NCI-H187 (cell line): ENCODE measurements at places on chromosomes 11 and 22.

- no peak for DNase-seq
Measured at GRCh38 chr11:17298302-17298701, 21.8 kb downstream of the NUCB2 start.

DNA sequence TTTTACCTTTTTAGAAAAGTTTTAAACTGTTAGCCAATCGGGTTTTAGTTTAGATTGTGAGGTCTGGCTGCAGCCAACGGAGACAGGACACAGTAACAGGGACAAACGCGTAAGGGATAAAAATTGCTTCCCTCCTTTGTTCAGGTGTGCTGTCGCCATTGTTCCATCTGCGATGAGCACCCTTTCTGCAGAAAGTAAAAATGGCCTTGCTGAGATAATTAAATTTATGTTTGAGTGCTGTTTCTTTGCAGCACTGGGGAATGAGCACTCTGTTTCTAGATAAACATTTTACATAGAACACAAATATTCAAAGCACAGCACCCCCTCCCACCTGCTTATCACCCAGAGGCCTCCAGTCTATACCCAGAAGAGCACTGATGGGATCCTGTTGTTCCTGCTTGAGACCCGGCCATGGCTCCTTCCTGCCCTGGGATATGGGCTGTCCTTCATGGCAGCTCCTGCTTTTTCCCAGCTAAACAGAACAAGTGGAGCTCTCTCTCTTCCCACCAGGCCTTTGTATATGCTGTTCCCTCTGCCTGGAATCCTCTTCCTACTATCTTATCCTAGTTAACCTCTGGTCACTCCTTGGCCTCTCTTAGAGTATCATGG, 34.3 kb upstream of the CELSR1 start:
- DNase-seq, result no peak

GRCh38 chr11:77346906-77347603, 45.6 kb upstream of the GDPD4 start:
- no peak for DNase-seq

GRCh38 chr11:31106968-31107576, 262.5 kb downstream of the DCDC1 start:
- peak; percentile 23 for DNase-seq

GRCh38 chr22:31957970-31958594, 13.7 kb downstream of the YWHAH start:
- no peak for DNase-seq

GRCh38 chr11:80718611-80719291, 1277.9 kb upstream of the TENM4 start:
- no peak for DNase-seq

- DNase-seq, result no peak
Measured at GRCh38 chr11:134020598-134020997, 48.3 kb upstream of the JAM3 start.

GRCh38 chr11:27395556-27396258, 32.7 kb upstream of the CCDC34 start:
- no peak for DNase-seq

GRCh38 chr22:49976439-49977175, 16.0 kb downstream of the PIM3 start:
- DNase-seq, result no peak

DNA sequence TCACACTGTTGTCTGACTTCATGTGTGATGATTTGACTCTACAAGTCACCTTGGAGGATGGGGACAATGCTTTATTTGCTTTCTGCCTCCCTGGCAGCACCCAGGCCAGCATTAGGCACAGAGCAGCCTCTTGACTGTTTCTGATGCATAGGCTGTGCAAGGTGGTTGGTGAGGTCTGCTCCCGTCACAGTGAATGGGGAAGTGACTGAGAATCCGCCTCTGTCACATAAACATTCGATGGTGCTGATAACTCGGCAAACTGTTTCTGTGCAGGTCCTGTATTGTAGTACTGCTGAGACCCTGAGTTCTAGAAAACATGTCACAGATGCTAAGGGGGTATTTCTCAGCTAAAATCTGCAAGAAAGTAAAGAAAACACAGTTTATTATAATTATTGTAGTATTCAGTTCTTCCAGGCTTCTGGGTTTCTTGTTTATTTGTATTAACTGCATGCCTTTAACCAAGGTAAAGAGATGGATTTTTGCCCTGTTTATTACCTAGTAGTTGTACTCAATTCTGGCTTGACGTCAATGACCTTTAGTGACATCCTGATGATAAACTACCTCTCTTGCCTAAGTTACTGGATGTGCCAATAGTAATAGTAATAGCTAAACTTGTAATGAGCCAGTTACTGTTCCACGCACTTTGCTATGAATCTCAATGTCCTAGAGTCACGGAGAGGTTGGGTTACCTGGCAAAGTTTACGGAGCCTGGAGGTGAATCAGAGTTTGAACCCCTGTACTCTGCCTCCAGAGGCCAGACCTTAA, 24.8 kb upstream of the RCN1 start:
- DNase-seq, result no peak

- DNase-seq, result no peak
Measured at GRCh38 chr11:108790501-108791299, 125.8 kb downstream of the DDX10 start.

- no peak for DNase-seq
Measured at GRCh38 chr11:91248199-91248807, 976.3 kb upstream of the FAT3 start.

- DNase-seq, result no peak
Measured at GRCh38 chr11:119404872-119405271, 18.1 kb downstream of the THY1 start.

DNA sequence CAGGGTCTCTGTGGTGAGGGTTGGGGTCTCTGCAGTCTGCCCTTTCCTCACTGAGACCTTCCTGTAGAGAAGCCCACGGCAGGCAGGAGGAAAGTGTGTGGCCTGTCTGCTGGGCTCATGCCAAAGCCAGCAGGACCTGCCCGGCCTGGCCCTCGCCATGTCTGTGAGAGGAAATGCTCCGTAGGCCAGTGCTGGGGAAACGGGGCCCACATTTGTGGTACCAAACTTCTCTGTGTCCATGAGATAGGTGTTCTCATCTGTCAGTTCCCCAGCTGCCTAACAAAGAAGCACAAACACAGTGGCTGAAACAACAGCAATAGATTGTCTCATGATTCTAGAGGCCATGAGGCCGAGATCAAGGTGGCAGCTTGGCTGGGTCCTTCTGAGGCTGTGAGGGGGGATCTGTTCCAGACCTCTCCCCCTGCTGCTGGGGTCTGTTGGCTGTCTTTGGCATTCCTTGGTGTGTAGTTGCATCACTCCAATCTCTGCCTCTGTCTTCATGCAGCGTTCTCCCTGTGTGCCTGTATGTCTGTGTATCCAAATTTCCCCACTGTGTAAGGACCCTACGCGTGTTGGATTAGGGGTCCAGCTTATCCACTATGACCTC, 772.5 kb downstream of the TBC1D22A start:
- no peak for DNase-seq

DNA sequence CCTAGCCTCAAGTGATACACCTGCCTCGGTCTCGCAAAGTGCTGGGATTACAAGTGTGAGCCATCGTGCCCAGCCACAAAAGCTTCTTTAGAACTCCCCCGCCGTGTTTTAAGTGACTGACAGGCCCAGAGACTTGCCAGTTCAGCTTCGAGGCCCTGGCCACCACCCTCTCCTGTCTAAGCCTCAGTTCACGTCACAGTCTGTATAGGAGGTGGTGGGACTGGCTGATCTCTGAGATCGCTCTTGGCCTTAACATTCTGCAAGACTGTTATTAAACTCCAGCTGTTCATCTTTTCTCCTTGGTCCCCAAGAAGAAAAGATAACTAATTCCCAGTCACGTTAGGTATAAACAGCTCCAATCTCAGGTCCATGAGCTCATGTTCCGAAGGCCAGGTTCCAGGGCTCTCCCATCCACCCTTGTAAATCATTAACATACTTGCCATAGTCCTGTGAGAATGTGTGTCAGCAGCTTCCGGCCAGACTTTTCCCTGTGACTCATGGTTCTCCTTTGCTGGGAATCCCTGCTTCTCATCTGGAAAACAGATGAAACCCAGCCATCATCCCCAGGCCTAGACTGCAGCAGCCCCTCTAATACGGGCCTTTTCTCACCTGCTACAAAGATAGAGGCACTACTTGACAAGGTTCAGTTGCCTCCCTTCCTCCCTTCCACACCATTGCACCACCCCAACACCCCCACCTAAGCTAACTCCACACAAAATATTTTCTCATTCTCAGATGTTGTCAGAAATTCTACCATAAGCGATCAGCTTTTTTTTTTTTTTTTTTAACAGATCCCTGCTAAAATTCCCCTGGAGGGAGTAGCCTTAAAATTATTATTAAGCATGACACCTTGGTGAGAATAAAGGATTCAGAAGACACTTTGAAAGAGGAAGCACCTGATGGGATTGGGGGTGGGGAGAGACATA, 5.6 kb upstream of the KIAA0930 start:
- DNase-seq, result no peak

DNA sequence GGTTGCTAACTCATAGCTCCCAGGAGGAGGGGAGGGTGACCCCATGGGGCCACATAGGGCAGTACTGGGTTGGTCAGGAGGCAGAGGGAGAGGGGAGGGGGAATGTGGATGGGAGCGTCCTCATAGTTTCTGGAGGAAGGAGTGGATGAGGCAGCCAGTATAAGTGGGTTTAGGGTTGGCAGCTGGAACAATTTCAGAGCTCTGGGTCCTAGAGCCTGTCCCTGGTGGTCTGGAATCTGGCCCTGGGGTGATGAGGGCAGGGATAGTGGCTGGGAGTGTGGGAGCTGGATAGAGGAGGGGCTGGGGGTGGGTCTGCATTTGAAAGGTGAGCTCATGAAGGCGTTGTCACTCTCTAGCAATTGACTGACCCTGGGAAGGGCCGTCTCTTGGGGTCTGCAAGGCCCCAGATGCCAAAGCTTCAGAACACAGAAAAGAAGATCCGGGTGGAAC, 5.3 kb upstream of the MRGPRG start:
- DNase-seq, result no peak

- DNase-seq, result no peak
Measured at GRCh38 chr22:49153921-49154320, 673.8 kb downstream of the BRD1 start.

DNA sequence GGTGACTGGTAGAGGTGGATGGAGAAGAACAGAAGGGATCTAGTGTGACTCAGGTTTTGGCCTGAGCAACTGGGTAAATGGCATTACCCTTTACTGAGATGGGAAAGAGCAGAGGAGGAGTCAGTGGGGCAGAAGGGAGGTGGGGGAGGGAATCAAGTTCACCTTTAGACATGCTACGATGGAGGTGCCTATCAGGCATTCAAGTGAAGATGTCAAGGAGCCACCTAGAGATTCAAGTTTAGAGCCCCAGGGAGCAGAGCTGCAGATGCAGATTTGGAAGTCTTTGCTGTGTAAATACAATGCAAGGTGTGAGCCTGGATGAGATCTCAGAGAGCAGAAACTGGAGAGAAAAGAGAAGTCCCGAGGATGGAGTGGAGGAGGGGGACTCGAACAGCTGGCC, 979 bp upstream of the MOGAT2 start:
- DNase-seq, result no peak

DNA sequence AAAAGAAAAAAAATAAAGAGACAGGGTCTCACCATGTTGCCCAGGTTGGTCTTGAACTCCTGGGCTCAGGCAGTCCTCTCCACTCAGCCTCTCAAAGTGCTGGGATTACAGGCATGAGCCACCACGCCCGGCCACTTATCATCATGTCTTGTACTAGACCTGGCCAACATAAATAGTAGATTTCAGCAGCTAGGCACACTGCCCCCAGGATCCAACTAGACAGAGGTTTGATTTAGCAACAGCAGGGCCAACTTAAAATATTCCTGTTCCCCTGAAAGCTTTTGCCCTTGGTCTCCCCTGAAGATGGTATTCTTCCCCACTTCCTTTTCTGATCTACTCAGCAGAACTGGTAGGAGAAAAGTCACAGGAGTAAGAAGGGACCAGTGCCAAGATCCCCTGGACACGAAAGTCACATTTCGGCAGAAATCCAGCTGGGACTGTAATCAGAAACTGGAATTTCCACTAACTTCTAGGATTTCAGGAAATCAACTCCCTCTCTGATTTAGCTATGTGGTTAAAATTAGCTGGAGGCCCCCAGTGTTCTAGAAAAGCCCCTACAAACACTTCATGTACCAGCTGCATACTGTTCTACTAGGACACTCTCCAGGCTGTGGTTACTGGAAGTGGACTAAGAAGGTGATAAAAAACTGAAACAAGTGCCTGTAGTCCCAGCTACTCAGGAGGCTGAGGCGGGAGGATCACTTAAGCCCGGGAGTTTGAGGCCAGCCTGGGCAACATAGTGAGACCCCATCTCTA, 8.9 kb upstream of the PPP2R1B start:
- DNase-seq, result no peak

DNA sequence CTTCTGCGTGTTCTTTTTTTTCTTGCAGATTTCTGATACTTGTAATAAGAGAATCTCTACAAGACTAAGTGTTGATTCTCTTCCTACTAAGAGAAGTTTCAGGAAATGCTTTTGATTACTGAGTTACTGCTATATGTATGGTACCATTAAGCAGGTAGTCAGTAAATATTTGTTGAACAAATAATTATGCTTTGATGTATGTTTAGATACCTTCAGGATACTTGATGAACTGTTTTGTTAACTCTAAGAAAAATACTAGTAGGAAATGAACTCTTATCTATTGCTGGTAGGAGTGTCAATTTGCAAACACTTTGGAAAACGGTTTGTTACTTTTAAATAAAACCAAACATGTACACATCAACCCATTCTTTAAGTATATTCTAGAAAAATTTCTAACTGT, 90.6 kb downstream of the TMEM135 start:
- no peak for DNase-seq

DNA sequence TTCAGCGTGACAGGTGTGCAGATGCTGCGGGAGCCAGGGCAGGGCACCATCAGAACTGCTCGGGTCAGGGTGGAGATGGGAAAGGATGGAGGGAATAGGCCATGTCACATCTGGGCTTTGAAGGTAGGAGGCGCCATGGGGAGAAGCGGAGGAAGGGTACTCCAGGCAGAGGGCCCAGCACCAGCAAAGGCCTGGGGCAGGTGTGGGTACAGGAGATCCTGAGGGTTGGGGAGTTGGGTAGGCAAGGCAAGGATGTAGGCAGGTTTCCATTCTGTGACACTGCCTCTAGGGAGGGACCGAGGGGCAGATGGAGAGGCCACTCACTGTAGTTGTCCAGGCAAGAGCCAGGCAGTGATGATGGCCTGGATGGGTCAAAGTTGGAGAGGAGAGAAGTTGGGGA, 8.5 kb downstream of the EMID1 start:
- no peak for DNase-seq
